ENCODE measurements at places on chromosomes 11 and 22. TPM values are rescaled to one million over a fixed set of nuclear protein-coding genes. Genes with fewer than 3 reads are reported as not detected.

A4GALT gene
- total RNA-seq, result 13.3 TPM

PATE1 gene
- not detected for total RNA-seq

IGSF9B gene
- total RNA-seq, result 0.34 TPM

EMID1 gene
- total RNA-seq, result 0.21 TPM

RTN4R gene
- total RNA-seq, result 9.2 TPM

GRK3 gene
- 9.9 TPM for total RNA-seq

OR5T2 gene
- total RNA-seq, result not detected

TNNT3 gene
- 1.3 TPM for total RNA-seq

PLAAT5 gene
- not detected for total RNA-seq

PDGFB gene
- 3.8 TPM for total RNA-seq

TMA7B gene
- not detected for total RNA-seq

B4GAT1 gene
- 13.7 TPM for total RNA-seq

TRPM5 gene
- total RNA-seq, result not detected

ZNF70 gene
- total RNA-seq, result 2.9 TPM

ANO5 gene
- total RNA-seq, result not detected

All from nasal cavity respiratory epithelium epithelial cell of viscerocranial mucosa (primary cell).